Effector memory CD4-positive, alpha-beta T cell (primary cell): ENCODE measurements at places on chromosomes 1 and 21.

GRCh38 chr1:231171623-231172197, 9.9 kb downstream of the TRIM67 start:
- DNase-seq = no peak
- no peak overlapping the region for H3K27ac ChIP-seq
- H3K27me3 ChIP-seq = peaks cover 3% of the 10 kb centered on the region
- H3K36me3 ChIP-seq = no peaks in the 10 kb centered on the region
- no peak overlapping the region for H3K4me3 ChIP-seq

GRCh38 chr1:209869291-209870149, 41.7 kb downstream of the UTP25 start:
- H3K27me3 ChIP-seq = no peaks in the 10 kb centered on the region
- no peak overlapping the region for H3K27ac ChIP-seq
- DNase-seq = no peak
- no peaks in the 10 kb centered on the region for H3K36me3 ChIP-seq

- no peak overlapping the region for H3K27ac ChIP-seq
- H3K4me1 ChIP-seq = no peaks in the 10 kb centered on the region
- no peaks in the 10 kb centered on the region for H3K27me3 ChIP-seq
- DNase-seq = no peak
- H3K4me3 ChIP-seq = no peak overlapping the region
These were observed 34.4 kb downstream of the ZSWIM5 start for GRCh38 chr1:45172005-45172404.

GRCh38 chr1:18007391-18008041, 100.1 kb upstream of the IGSF21 start:
- DNase-seq = no peak
- peaks cover 3% of the 10 kb centered on the region for H3K27me3 ChIP-seq
- H3K4me3 ChIP-seq = no peak overlapping the region

DNA sequence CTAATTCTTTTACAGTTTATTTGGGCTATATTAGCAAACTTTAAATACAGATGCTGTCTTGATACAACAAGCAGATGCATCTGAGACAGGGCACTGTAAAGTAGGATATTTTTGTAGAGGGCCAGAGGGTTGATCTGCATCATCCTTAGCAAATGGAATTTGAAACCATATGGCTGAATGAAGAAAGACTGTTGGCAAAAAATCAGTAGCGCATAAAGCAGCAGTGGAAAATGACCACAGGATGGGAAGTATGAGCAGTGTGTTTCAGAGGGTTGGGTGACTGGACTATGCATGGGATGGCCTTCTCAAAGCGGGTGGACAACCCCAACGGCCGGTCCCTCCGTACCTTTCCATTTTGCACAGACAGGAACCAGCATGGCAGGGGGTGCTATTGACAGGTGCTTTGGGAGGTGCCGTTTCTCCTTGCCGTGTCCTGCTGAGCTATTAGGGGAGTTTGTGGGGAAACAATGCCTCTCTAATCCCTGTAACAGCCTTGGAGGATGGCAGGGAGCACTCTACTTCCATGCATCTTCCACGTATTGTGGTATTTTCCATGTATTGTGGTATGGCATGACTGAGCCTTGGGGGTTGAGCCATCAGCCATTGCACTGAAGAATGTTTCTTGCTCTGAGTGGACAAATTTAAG, 5.9 kb downstream of the LRRC8B start:
- H3K36me3 ChIP-seq = no peaks in the 10 kb centered on the region
- no peaks in the 10 kb centered on the region for H3K27me3 ChIP-seq
- DNase-seq = no peak
- no peak overlapping the region for H3K27ac ChIP-seq

DNA sequence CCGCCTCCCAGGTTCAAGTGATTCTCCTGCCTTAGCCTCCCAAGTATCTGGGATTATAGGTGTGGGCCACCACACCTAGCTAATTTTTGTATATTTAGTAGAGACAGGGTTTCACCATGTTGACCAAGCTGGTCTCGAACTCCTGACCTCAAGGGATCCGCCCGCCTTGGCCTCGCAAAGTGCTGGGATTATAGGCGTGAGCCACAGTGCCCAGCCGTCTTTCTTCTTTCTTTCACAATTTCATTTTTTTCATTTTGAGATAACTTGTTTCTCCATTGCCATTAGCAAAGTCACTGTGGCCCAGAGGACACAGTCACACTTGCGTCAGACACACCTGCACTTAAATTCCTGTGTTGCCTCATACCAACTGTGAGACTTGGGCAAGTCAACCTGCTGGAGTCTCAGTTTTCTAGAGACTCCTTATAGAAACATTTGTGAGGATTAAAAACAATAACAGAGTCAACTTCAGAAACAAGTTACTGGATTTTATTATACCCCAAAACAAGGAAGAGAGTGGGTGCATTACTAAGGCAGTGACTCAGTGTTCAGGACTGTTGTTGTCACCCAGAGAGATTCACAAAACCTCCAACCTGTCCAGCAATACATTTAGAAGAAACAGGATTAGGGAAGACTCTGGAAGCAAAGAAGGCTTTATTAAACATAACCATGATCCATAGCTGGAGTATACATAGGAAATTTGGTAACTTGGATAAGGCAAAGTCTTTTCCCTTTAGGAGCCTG, 2.6 kb downstream of the TEDDM1 start:
- H3K4me1 ChIP-seq = peaks cover 3% of the 10 kb centered on the region
- no peak overlapping the region for H3K4me3 ChIP-seq
- no peaks in the 10 kb centered on the region for H3K36me3 ChIP-seq
- H3K27ac ChIP-seq = no peak overlapping the region
- no peaks in the 10 kb centered on the region for H3K27me3 ChIP-seq
- no peak for DNase-seq

DNA sequence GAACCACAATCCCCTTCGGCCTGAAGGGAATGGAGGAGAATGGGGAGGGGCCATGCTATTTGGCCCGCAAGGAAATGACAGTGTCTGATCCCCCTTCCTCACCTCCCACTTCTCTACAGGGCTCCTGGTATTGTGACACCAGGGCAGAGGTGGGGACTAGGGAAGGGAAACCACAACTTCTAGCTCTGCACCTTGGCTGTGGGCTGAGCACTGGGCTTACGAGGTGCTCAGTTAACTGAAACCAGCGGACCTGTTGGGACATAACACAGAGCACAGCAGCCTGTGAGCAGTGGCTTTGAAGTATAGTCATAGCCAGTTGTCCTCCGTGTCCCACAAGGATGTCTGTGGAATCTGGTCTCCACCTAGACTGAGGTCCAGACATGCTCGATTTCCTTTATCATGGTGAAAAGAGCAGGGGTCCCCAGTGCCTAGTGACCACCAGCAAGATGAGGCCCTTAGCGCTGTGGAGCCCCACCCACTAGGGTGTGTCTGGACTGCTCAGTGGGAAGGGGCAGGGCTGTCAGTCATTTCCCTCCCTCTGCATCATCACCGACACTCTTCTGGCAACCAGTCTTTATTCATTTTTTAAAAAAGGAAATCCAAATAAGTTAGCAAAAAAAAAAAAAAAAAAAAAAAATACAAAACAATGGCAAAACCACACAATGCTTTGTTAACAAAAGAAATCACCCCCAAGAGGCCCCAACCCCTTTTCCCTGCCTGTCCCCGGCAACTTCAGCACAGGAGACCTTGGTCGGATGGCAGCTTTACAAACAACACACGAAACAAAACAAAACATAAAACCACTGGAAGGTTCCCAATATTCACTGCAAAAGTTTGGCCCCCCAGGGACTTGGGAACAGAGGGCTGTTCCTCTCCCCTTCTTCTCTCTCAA, 3.0 kb downstream of the MYOG start:
- H3K4me1 ChIP-seq = no peaks in the 10 kb centered on the region
- no peak overlapping the region for H3K27ac ChIP-seq
- peaks cover 3% of the 10 kb centered on the region for H3K27me3 ChIP-seq
- no peak for DNase-seq
- no peak overlapping the region for H3K4me3 ChIP-seq

GRCh38 chr1:24147194-24147593, 4.3 kb upstream of the IL22RA1 start:
- no peaks in the 10 kb centered on the region for H3K36me3 ChIP-seq
- no peak overlapping the region for H3K4me3 ChIP-seq
- H3K4me1 ChIP-seq = peaks cover 8% of the 10 kb centered on the region
- no peak for DNase-seq

GRCh38 chr21:28683982-28684752, 308.5 kb downstream of the LTN1 start:
- H3K27me3 ChIP-seq = no peaks in the 10 kb centered on the region
- no peak for DNase-seq
- H3K4me3 ChIP-seq = no peak overlapping the region
- no peaks in the 10 kb centered on the region for H3K36me3 ChIP-seq

DNA sequence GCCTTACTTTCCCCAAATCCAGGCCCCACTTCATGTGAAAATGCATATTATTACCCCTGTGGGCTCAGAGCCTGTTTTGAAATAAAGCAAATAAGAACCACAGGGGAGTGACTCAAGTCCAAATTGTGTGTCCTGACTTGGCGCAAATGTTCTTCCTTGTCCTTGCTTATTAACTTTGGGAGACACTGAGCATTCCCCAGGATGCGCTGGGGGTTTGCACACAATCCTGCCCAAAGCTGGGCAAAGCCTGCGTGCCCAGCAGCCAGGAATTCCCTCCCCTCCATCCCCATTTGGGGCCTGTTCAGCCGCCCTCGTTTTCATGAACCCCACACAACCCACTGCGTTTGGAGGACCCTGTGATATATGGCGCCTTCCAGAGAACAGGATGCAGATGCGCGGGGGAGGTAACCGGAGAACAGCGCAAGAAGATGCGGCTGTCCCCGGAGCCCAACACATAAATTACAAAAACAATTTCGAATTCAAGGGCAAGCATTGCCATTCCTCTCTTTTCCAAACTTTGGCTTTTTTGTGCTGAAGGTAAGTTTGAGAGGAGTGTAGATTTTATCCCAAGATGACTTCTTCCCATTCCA, 42.4 kb upstream of the CLDN14 start:
- no peak overlapping the region for H3K27ac ChIP-seq
- no peaks in the 10 kb centered on the region for H3K27me3 ChIP-seq
- H3K36me3 ChIP-seq = no peaks in the 10 kb centered on the region

- no peaks in the 10 kb centered on the region for H3K27me3 ChIP-seq
- no peak for DNase-seq
- no peaks in the 10 kb centered on the region for H3K4me1 ChIP-seq
- no peaks in the 10 kb centered on the region for H3K36me3 ChIP-seq
- no peak overlapping the region for H3K27ac ChIP-seq
- no peak overlapping the region for H3K4me3 ChIP-seq
These were observed 100.5 kb upstream of the COL11A1 start for GRCh38 chr1:103208844-103209243.

DNA sequence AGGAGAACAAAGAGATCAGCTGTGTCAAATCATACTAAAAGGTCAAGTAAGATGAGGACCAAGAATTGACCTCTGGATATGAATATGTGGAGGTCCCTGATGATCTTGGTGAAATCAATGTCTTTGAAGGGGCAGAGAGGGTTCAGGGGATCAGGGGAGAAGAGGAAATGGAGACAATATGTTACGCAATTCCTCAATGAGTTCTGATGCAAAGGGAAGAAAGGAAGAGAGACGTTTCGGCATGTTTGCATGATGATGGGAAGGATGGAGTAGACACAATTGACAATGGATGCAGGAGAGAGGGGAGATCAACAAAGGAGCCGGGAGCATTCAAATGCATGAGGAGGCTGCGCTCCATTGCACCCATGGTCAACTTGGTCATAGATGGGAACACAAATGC, 36.0 kb upstream of the GUCA2B start:
- no peaks in the 10 kb centered on the region for H3K4me1 ChIP-seq
- no peak overlapping the region for H3K27ac ChIP-seq
- no peaks in the 10 kb centered on the region for H3K36me3 ChIP-seq
- no peaks in the 10 kb centered on the region for H3K27me3 ChIP-seq
- H3K4me3 ChIP-seq = no peak overlapping the region

- no peak for DNase-seq
- no peaks in the 10 kb centered on the region for H3K36me3 ChIP-seq
- no peaks in the 10 kb centered on the region for H3K4me1 ChIP-seq
- H3K4me3 ChIP-seq = no peak overlapping the region
- H3K27ac ChIP-seq = no peak overlapping the region
- no peaks in the 10 kb centered on the region for H3K27me3 ChIP-seq
These were observed 132.8 kb downstream of the FGGY start for GRCh38 chr1:59429656-59430055.

DNA sequence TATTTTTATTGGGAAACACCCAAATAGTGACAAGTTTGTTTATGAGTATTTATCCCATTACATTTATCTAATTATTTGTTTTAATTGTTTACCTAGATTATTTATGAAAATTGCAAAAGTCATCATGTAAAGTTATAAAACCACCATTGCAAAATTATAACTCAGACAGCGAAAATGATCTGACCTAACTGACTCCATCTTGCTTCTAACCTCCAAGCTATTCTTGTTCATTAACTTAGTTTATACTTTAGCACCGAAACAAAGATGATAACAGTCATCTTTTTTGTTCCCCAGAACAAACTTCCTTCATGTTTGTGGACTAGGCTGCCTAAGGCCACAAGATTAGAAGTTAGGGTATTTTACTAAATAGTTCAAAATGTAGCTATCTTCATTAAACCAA, 190.8 kb downstream of the FASLG start:
- no peaks in the 10 kb centered on the region for H3K27me3 ChIP-seq
- H3K4me3 ChIP-seq = no peak overlapping the region
- H3K4me1 ChIP-seq = peaks cover 8% of the 10 kb centered on the region
- H3K27ac ChIP-seq = no peak overlapping the region

GRCh38 chr1:209646558-209646957, 5.7 kb downstream of the LAMB3 start:
- H3K27me3 ChIP-seq = no peaks in the 10 kb centered on the region
- H3K4me3 ChIP-seq = no peak overlapping the region
- no peaks in the 10 kb centered on the region for H3K36me3 ChIP-seq
- no peak for DNase-seq

DNA sequence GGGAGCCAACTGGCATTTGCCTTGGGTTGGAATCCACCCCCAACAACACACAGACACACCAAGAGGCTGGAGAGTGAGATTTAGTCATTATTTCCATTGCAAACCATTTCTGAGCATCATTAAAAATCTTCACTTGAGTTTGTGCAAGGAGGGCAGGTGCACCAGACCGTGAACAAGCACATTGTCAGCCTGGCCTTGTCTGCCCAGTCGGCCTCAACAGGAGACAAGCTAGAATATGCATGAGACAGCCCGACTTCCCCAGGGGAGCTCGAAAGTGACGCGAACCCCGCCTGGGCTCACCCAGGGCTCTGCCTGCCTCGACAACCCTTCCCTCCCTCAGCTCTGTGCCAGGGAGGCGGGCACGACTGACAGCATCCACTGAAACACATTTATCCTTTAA, 15.4 kb upstream of the GUCA2B start:
- DNase-seq = no peak
- no peak overlapping the region for H3K4me3 ChIP-seq
- no peaks in the 10 kb centered on the region for H3K27me3 ChIP-seq
- no peak overlapping the region for H3K27ac ChIP-seq
- no peaks in the 10 kb centered on the region for H3K4me1 ChIP-seq
